CD8-positive, alpha-beta memory T cell (primary cell): ENCODE measurements at places on chromosomes 2 and 18. TPM values are rescaled to one million over a fixed set of nuclear protein-coding genes. Genes with fewer than 3 reads are reported as not detected.

ALPP gene
- not detected for polyA plus RNA-seq

FSIP2 gene
- not detected for polyA plus RNA-seq

DNA sequence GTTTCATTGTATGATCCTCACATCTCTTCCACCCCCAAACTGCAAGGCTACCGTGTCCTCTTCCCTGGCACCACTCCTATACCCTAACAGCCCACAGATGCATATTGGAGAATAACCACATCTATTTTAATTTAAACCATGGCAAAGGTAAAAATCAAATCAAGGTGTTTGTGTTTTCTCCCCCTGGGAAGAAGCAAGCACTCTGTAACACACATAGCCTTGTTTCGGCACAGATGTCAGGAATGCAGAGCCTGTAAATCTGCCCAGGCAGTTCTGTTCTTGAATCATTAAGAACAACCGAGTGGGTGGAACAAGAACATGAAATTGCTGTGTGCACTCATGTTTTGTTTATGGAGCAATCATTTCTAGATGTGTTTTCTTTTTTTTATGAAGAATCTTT is 6.8 kb upstream of the COX7A2L start:
- DNase-seq = no peak

DNA sequence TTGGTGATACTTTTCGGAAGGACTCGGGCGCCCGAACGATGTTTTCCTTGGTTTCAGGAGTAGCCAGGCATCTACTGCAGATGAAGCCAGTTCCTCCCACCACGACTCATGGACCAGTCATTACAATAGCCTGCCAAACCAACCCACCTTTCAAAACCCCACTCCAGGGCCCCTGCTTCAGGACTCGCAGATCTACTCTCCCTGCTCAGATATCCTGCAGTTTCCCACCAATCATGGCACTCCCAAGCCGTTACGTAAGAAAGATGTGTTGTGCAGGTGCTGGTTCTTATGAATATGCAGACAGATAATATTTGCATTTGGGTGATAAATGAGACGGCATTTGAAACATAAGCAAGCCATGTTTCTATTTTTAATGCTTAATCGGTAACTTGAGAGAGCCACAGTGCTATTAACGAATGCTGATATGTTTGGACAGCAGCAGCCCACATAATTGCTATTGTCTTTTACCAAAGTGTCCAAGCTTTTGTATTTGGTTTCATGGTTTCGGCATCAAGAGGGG is 3.5 kb upstream of the CYS1 start:
- no peak for DNase-seq

GRCh38 chr2:241649927-241650326 is 12.4 kb downstream of the ATG4B start:
- no peak for DNase-seq
